ENCODE measurements at places on chromosomes 4 and X.

GRCh38 chr4:188620608-188621007, 481.4 kb downstream of the TRIML1 start:
- DNase-seq: no peak

- no peak for DNase-seq
Observed at GRCh38 chr4:138300616-138301015, 58.5 kb upstream of the SLC7A11 start.

DNA sequence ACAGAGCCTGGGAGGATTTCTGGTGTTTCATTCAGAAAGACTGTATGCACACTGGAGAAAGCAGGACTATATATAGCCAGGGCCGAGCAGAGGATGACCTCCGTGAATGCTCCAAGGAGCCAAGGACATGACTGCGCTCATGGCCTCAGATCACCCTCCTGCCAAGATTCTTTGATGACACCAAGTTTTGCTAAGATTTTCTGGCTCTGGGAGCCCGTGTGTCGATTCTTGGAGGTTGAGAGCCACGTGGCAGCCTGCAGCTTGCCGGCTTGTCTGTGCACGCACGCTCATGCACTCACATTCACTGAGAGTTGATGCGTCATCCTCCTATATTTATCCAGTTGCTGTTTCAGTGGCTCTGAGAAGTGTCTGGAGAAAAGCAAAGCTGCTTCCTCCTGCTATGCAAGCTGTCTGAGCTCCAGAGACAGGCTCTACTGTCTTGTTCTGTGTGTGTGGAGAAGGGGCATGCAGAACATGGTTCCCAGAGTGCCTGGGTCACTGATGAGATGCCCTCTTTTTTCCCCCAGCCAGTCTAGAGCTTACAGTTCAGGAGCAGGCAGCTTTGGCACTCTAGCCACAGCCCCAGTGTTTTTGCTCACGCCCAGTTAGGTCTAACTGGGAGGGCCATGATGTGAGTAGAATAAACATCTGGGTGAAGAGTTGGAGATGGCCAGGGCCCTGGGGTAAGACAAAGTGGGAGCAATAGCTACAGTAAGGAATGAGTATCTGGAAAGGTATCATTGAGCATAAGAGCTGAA, 64.9 kb upstream of the SCOC start:
- no peak for DNase-seq

DNA sequence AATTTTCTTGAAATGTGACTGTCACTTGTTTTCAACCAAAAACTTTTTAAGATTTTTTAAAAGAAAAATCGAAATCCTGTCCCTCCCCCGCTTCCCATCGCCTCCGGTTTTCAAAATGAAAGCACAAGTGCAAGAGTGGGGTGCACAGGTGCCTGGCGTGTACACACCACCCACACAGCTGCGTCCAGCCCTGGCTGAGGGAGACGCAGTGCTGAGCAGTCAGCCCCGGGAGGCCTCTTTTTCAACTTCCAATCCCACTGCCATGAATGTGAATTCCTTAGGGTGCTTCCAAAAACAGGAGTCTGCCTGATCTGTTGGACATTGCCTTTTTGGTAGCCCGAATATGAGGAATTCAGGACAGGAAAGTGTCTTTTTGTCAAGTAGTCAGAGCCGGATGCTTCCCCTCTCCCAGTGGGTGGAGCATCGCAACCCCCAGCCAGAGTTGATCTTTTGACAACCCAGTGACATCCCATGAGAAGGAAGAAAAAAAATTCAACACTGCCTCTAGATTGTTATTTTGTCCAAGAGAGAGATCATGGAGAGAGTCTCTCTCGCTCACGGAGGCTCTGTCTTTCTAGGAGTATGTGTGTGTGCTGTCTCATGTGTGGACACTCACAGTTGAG, 8.9 kb downstream of the PRRG3 start:
- DNase-seq: no peak

- DNase-seq: no peak
Observed at GRCh38 chr4:8674311-8674885, 81.8 kb downstream of the CPZ start.

DNA sequence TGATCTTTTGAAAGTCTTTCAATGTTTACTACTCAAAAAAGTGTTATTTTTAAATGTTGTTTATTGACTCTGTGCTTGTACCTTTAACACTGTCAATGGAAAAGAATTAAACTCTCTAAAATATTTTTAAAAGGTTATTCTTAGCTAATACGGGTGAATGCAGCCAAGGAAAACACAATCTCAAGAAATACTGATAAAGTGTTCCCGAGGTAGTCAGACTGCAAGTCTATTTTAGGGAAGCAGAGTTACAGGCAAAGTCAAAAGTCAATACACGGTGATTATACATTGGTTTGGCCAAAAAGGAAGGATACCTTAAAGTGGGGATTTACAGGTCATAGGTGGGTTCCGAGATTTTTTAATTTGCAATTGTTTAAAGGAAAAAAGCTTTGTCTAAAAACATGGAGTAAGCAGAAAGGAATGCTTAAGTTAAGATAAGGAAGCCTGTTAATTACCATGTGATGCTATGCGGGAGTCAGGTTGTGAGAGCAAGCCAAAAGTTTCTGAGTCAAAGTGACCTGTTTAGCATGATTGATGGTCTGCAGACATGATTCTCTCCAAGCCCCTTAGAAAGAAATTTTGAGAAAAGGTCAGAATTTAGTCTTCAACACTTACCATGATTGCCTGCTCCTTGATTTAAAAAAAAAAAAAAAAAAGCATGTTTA, 288.4 kb downstream of the KLHL4 start:
- no peak for DNase-seq

GRCh38 chrX:109600237-109600651, 24.7 kb downstream of the KCNE5 start:
- DNase-seq: no peak

DNA sequence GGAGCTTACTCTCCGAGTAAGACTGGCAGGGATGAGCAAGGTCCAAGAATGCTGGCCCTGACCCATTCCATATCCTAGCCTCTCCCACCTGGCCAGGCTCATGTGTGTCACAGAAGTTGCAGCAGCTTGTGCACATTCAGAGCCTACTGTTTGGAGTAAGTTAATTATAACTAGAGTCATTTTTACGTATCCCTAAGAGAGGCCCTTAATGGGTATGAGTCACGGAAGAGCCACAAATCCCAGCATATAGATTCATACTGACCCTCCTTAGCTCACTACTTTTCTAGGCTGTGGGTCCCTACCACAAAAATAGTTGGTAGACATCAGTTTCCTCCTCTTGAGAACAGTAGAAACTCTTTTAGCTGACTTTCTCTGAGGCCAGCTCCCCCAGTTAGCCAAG, 118.3 kb upstream of the FRG1 start:
- no peak for DNase-seq

DNA sequence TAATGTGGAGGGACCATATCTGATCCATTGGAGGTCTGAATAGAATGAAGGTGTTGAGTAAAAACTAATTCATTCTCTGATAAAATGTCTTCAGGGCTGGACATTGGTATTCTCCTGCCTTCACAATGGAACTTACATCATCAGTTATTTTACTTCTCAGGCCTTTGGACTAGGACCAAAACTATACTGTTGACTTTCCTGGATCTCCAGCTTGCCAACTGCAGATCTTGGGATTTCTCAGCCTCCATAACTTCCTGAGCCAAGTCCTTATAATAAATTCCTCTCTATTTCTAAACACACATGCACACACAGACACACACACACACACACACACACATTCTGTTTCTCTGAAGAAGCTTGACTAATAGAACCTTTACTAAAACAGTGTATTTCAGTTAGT, 1858.6 kb upstream of the ADGRL3 start:
- DNase-seq: no peak

DNA sequence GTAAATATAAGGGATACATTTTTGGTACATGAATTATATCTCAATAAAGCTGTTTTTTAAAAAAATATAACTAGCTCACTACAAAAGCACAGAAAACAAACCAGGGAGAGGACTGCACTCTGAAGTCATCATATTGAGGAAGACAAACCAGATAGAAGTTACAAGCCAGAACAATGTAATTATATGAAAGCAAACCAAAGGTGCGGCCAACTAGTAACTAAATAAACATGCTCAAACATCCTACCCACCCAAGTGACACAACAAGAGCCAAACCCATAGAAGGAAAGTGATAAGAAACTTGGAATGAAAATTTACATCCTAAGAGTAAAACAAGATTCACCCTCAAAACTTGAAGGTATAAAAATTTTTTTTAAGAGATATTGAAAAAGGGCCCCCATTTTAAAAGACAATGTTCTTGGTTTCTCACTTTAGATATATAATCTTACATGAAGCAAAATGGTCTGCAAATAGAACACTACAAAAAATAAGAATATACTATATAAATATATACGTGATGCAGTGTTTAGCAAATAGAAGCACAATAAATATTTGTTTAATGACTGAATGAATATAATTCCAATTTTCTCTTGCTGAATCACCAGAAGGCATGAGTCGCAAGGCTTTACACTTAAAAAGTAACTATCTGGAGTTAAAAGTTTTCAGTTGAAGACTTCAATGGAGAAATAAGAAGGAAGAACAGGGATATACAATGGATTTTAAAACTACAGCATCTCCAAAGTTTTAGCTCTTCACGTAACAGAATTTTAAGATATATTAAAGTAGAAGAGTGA, 4.0 kb upstream of the SH3D19 start:
- no peak for DNase-seq

GRCh38 chr4:1683736-1684505, at the start of gene FAM53A:
FAM53A (minus strand) TSS chr4:1684313; CDS start chr4:1668741, 15,572 bp downstream.
- DNase-seq: peak; percentile 92

DNA sequence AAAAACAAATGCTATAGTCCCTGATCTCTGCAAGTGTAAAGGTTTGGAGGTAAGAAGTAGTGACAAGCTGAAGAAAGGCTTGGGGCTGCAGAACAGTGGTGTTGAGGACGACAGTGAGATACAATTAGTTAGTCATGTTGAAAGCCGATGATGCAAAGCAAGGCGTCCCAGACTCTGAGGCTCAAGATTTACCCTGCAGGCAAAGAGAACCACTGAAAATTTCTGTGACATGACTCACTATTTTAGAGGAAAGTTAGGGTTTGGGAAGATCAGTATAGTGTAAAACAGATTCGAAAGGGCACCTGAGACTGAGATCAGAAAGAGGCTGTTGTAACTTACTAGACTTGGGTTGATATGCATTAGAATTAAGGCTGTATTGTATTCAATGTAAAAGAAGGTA, 281.3 kb upstream of the FTHL17 start:
- DNase-seq: no peak

GRCh38 chr4:179595671-179596410, 2153.6 kb upstream of the AGA start:
- DNase-seq: no peak

DNA sequence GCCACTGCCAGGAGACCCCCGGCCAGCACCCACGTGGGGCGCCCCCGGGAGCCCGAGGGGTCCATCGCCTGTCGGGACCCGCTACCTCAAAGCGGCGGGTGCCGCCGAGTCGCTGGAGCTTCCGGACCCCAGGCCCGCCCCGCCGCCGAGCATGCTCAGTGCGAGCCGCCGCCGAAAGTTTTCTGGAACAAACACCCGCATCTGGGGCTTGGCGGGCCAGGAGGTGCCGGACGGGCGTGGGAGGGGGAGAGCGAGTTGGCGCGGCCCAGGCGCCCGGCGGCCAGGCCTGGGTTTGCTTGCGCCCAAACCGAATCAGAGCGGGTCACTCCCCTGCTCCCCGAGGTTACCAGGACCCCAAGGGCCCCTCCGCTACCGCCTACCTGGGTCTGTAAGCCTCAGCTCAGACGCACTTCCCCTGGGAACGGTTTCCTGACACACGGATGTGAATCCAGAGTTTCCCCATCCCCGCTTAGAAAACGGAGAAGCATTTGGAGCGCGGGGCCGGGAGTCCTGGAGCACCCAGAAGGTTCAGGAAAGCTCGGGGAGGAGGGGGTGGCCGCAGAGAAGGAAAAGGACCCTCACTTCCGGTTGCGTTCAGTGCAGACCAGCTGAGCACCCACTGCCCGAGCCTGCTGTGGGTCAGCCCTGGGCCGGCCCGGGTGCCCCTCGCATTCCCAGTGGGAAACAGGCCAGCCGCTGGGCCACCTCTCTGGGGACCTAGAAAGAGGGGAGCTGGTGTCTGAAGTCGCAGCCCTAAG, at the start of gene EVC2:
Gene EVC2, minus strand, starts transcription at position 111 of the 758 bp plus-strand sequence. Its CDS starts 46 bp downstream, at position 65.
- DNase-seq: no peak

DNA sequence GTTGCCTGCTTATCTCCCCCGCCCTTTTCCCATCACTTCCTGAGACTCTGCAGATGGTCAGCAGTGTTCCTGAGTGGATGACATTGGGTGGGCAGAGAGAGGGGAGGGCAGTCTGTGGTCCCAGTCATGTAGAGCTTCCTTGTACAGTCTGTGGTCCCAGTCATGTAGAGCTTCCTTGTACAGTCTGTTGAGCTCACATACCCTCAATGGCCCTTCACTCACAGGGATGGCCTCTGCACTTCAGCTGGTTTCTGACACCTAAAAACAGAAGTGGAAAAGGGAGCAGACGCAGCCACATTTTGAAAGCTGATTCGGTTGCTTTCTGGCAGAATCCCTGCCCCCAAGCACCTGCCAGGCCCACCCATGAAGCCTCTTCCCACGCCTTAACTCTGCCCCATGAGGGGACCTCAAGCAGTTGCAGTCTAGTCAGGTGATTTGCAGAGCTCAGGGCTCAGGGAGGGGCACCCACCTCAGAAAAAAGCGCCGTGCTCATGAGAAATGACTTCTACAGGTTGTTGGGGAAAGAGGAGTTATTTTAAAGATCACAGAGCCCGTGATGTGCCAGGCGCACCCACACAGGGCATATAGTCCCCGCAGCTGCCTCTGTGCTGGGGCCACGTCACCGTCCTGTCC, 3.6 kb upstream of the TMEM271 start:
- DNase-seq: peak; percentile 80

DNA sequence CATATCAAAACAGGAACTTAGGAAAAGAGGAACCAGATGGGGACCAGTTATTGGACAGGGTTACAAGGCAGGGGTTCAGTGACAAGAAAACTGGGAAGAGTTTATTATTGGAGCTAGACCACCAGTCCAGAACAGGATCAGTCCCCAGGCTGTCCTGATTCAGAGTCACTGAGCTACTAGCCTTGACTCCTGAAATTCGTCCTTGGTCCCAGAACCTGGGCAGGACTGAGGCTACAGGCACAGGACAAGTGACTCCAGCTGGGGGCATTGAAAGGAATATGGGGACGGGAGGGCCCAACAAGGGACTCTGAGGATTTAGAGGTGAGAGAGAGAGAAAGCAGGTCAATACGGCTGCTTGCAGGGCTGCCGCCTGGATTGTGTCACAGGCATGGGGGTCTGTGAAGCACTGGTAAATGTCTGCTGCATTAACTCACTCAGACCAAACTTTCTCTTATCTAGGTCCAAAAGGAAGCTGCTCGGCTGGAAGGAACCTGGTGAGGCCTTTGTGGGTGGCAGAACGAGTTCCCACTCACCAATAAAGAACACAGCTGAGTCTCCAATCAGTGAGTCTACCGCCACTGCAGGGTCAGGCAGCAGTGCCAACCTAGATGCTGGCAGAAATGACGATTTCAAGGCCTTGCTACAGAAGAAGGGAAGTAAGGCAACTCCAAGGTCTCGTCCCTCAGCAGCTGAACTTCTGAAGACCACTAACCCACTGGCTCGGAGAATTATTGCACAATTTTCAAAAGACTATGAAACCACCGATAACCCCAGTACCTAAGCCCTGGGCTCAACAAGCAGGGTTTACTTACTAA, 11.3 kb upstream of the RTL5 start:
- DNase-seq: no peak

GRCh38 chrX:80335062-80335830, 85.0 kb upstream of the TENT5D start:
- DNase-seq: peak; percentile 64
